Gastrocnemius medialis (tissue), 4 donors: ENCODE measurements at places on chromosomes 13 and 19.

GRCh38 chr13:22227895-22228294 is 557.0 kb downstream of the FGF9 start:
- H3K36me3 ChIP-seq: no peaks in the 10 kb centered on the region
- no peaks in the 10 kb centered on the region for H3K4me1 ChIP-seq
- H3K4me3 ChIP-seq: no peak overlapping the region
- H3K27me3 ChIP-seq: no peaks in the 10 kb centered on the region

DNA sequence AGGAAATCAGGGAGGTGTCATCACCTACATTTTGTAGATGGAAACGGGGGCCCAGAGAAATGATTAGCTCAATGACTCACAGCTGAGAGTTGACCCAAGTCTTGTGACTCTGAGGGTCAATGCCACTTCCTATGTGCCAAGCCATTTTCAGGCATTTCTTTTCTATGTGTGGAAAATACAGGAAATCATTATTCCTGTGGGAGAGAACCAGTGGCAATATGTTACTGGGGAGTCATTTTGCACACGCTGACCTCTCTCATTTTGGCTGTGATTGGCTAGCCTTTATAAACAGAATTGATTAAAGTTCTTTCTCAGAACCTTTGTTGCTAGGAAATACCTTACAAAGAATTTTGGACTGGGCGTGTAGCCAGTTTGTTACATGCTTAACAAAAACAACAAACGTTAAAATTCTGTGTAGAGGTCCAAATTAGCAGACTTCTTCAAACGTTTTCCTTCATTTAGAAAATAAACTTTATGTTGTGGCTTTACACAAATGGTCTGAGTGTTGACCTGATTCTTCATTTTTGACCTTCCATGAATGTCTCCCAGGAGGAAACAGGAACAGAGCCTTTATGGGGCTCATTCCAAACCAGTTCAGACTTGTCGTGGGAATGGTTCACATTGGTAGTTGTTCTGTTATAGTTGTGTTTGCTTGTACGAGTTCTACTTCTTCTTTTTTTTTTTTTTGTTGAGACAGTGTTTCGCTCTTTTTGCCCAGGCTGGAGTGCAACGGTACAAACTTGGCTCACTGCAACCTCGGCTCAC is 11.4 kb downstream of the PCCA start:
- no peak for DNase-seq
- no peaks in the 10 kb centered on the region for H3K27me3 ChIP-seq
- peak overlapping the region; percentile 3 for H3K27ac ChIP-seq
- no peaks in the 10 kb centered on the region for H3K36me3 ChIP-seq
- H3K4me3 ChIP-seq: no peak overlapping the region

DNA sequence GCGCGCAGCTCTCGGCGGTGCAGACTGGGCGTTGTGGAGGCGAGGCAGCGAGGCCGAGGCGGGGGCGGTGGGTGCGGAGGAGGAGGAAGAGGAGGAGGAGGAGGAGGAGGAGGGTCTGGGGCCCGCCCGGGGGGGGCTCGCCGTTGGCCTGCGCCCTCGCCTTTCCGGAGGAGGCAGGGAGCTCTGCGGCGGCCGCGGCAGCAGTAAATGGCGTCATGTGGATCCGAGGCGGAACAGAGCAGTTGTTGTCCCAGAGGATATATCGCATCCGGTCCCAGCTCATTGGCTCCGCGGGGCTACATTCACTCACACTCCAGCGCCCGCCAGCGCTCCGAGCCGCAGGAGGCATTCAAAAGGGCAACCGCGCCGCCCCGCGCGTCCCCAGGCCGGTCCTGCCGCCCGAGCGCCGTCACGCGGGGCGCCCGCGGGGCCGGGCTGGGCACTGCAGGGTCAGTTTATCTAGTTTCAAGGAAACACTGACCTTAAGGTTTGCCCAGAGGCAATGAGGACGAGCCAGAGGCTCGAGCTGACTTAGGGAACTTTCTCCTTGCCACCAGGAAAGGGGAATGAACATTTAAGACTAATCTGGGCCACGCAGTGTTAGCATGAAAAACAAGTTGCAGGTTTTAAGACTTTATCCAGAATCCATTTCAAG is at the start of gene SPRY2:
Gene SPRY2 (minus strand): TSS at position 26 of the 655 bp plus-strand sequence. CDS start 3,421 bp downstream, outside the sequence.
- H3K27ac ChIP-seq: peak within 1 kb of the TSS; percentile 98
- peak; percentile 96 for DNase-seq
- no peaks in the 10 kb centered on the region for H3K27me3 ChIP-seq
- peak within 1 kb of the TSS; percentile 87 for H3K4me3 ChIP-seq
- H3K4me1 ChIP-seq: peaks cover 42% of the 10 kb centered on the region
- H3K36me3 ChIP-seq: no peaks in the 10 kb centered on the region

DNA sequence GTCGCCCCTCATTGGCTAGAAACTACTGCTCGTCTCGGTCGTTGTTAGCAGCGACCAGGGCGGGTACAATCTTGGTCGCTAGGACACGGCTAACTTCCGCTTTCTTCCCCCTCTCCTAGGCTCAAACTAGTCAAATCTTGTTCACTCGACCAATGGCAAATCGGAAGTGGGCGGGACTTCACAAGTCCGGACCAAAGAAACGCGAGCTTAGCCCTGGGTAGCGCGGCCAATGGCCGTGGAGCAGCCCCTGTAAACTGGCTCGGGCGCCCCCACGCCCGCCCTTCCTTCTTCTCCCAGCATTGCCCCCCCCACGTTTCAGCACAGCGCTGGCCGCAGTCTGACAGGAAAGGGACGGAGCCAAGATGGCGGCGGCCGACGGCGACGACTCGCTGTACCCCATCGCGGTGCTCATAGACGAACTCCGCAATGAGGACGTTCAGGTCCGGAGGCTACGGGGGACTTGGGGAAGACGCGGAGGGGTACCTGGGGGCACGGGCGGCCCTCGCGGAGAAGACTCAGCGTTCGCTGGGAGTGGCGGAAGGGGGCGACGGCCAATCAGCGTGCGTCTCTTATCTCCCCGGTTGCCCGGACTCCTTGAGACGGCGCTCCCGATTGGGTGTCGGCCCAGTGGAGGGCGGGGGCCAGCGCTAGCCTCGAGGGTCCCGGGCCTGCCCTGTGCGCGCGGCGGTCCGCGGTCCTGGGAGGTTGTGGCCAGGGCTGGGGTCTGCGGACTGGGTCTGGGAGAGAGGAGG is at the start of gene PPP2R1A:
Gene PPP2R1A (plus strand): TSS at position 318 of the 752 bp plus-strand sequence. CDS start 45 bp downstream, at position 363.
- peak within 1 kb of the TSS; percentile 68 for H3K4me3 ChIP-seq
- H3K27ac ChIP-seq: peak within 1 kb of the TSS; percentile 96
- peaks cover 47% of the 10 kb centered on the region for H3K4me1 ChIP-seq
- no peaks in the 10 kb centered on the region for H3K36me3 ChIP-seq

DNA sequence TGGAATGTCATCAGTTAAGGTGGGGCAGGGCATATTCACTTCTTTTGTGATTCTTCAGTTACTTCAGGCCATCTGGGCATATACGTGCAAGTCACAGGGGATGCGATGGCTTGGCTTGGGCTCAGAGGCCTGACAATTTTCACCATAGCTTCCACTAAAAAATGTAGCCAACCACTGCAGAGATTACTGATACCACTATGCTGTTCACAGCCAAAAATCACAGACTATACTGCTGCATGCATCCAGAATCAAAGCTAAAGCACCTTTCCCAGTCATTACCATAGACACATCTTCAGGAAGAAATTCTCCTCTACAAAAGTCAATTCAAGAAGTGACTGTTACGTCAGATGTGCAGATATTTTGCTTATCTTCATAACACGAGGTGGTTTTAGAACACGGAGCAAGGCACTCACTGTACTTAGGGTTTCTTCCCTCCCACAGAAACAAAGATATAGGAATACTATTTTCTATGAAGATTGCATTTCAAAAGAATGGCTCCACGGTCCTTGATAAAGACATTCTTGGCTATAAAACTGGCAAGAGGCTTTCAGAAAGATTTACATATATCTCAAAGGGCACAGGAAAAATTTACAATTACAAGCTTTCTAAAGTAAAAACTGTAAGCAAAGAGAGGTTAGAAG is 1556.6 kb upstream of the PRR20A start:
- no peaks in the 10 kb centered on the region for H3K4me1 ChIP-seq
- no peak for DNase-seq
- no peaks in the 10 kb centered on the region for H3K27me3 ChIP-seq

GRCh38 chr13:63092456-63092855 is 1676.8 kb upstream of the PCDH20 start:
- H3K4me3 ChIP-seq: no peak overlapping the region
- H3K27ac ChIP-seq: no peak overlapping the region
- H3K4me1 ChIP-seq: no peaks in the 10 kb centered on the region
- no peaks in the 10 kb centered on the region for H3K36me3 ChIP-seq

- no peak overlapping the region for H3K27ac ChIP-seq
These were observed 553.1 kb downstream of the EFNB2 start for GRCh38 chr13:105982219-105982930.

- DNase-seq: peak; percentile 37
- no peaks in the 10 kb centered on the region for H3K36me3 ChIP-seq
- no peaks in the 10 kb centered on the region for H3K27me3 ChIP-seq
- peak overlapping the region; percentile 98 for H3K27ac ChIP-seq
- H3K4me1 ChIP-seq: peaks cover 78% of the 10 kb centered on the region
These were observed 1.3 kb downstream of the TRIP10 start for GRCh38 chr19:6740589-6741343.

DNA sequence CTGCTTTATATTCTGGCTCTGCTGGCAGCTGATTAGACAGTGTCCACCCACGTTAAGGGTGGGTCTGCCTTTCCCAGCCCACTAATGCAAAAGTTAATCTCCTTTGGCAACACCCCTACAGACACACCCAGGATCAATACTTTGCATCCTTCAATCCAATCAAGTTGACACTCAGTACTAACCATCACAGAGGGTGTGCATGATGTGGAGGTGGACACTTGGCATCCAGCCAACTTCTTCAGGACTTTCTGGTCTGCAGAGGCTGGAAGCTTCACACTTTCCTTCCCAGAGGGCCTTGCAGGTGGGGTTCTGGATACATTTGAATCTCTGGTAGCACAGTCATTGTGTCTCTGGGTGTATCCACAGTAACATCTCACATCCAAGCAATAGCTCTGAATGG is 18.9 kb upstream of the IGFL1 start:
- no peak for DNase-seq
- no peak overlapping the region for H3K4me3 ChIP-seq
- H3K4me1 ChIP-seq: peaks cover 21% of the 10 kb centered on the region

GRCh38 chr19:30364866-30365800 is 7.1 kb upstream of the ZNF536 start:
- H3K4me1 ChIP-seq: no peaks in the 10 kb centered on the region
- no peak overlapping the region for H3K4me3 ChIP-seq
- no peaks in the 10 kb centered on the region for H3K36me3 ChIP-seq
- no peak for DNase-seq

DNA sequence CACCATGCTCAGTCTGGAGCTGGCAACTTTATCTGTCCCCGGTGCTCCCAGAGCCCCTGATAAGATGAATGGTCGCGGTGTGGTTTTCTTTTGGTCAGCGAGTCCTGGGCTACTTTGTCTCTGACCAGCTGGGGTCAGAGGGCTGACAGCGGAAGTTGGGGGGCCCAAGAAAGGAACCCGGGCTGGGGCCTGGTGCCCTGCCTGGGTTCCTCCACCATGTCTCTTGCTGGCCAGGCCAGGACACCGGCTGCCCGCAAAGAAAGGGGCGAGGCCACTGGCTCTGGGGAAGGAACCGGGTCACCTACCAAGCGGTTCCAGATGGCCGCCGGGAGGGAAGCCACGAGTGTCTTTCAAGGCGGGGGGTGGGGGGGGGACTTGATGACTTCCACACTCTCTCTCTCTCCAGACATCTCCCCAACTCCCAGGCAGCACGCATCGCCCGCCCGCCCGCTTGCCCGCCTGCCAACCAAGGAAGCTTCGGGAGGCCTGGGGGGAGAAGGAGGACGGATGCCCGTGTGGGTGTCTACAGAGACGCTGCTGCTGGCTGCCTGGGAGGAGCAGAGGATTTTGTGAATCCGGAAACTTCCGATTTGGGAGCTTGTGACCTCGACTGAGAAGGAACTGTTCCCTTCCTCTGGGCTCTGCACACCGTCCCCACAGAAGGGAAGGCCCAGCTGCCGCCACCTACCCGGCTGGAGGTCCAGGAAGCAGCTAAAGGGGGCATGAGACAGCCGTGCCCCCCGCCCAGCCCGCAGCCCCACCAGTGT is 1.1 kb downstream of the PIP5K1C start:
- H3K4me1 ChIP-seq: no peaks in the 10 kb centered on the region
- peak overlapping the region; percentile 82 for H3K27ac ChIP-seq
- no peaks in the 10 kb centered on the region for H3K27me3 ChIP-seq
- peak overlapping the region; percentile 59 for H3K4me3 ChIP-seq
- no peak for DNase-seq

DNA sequence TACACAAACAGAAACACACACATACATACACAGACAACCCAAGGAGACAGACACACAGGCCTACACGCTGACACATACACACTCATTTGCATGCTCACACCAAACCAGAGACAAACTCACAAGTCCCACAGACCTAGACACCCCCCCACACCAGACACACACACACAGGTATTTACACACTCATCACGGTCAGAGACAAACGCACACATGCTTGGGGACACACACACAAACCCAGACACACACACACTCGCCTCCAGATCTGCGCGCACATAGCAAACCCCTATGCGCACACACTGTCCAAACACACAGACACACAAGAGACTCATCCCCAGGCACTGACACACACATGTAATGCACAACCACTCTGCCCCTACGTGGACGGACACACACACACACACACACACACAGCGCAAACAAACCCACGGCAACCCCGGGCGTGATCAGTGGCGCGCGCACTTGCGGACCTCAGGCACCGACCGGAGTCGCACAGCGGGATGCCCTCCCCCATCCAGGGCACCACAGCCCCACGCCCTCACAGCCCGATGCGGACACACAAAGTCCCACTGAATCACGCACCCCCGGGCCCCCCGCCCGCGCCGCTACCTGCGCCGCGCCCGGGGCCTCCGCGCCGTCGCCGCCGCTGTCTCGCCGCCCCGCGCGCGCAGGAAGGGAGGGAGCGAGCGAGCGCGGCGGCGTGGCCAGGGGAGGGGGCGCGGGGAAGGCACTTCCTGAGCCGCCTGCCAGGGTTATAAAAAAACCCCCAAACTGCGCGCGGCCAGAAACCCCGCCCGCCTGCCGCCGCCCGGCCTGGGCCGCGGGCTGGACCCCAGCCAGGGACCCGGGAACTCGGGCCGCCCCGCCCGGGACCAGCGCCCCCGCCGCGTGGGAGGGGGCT is at the start of gene ADAMTS10:
Gene ADAMTS10 (minus strand): TSS at position 675 of the 895 bp plus-strand sequence. CDS start 5,005 bp downstream, outside the sequence.
- peak within 1 kb of the TSS; percentile 63 for H3K4me3 ChIP-seq
- H3K36me3 ChIP-seq: no peaks in the 10 kb centered on the region
- no peak for DNase-seq

GRCh38 chr13:94544922-94545321 is 51.0 kb downstream of the TGDS start:
- H3K4me3 ChIP-seq: no peak overlapping the region
- H3K36me3 ChIP-seq: no peaks in the 10 kb centered on the region
- peaks cover 5% of the 10 kb centered on the region for H3K4me1 ChIP-seq
- no peak overlapping the region for H3K27ac ChIP-seq
- no peaks in the 10 kb centered on the region for H3K27me3 ChIP-seq

DNA sequence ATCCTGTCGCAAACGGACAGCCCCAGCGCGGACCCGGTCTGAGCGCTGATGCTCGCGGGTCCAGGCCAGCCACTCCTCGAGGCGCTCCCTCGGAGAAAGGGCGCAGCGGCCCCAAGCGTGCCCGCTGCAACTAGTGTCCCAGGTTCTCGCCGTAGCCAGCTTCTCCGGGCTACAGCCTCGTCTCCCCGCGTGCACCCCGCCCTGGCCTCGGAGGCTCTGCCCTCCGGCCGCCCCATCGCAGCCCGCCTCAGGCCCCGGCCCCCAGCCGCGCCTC is 487 bp downstream of the FLT1 start:
- H3K36me3 ChIP-seq: no peaks in the 10 kb centered on the region
- no peak for DNase-seq
- H3K27ac ChIP-seq: peak overlapping the region; percentile 81
- no peaks in the 10 kb centered on the region for H3K4me1 ChIP-seq
- peak overlapping the region; percentile 62 for H3K4me3 ChIP-seq
